Activated naive CD8-positive, alpha-beta T cell treated with anti-CD3 and anti-CD28 coated beads for 36 hours (primary cell): ENCODE measurements at places on chromosomes 6 and 20. TPM values are rescaled to one million over a fixed set of nuclear protein-coding genes. Genes with fewer than 3 reads are reported as not detected.

DAAM2 gene
- not detected for total RNA-seq

- peak; percentile 32 for DNase-seq
- peak within 1 kb of the TSS; percentile 79 for H3K4me3 ChIP-seq
- peaks cover 5% of the 10 kb centered on the region for H3K36me3 ChIP-seq
- H3K27ac ChIP-seq, result peak within 1 kb of the TSS; percentile 59
- H3K27me3 ChIP-seq, result peaks cover 3% of the 10 kb centered on the region
Observed at GRCh38 chr20:45407783-45408645, at the start of gene DBNDD2. DBNDD2 (plus strand) TSS chr20:45408289; CDS start chr20:45408468, 179 bp downstream.

SMPDL3A gene
- not detected for total RNA-seq

C4B gene
- 3.0 TPM for total RNA-seq

- peaks cover 55% of the 10 kb centered on the region for H3K4me1 ChIP-seq
- DNase-seq, result peak; percentile 70
- H3K4me3 ChIP-seq, result peak overlapping the region; percentile 69
Observed at GRCh38 chr20:47487175-47487917, 14.3 kb upstream of the NCOA3 start.

- no peak for DNase-seq
- no peak overlapping the region for H3K4me3 ChIP-seq
- H3K36me3 ChIP-seq, result no peaks in the 10 kb centered on the region
- H3K4me1 ChIP-seq, result no peaks in the 10 kb centered on the region
- H3K27me3 ChIP-seq, result peaks cover 7% of the 10 kb centered on the region
Observed at GRCh38 chr6:57013521-57013926, 33.0 kb upstream of the KIAA1586 start.

DNA sequence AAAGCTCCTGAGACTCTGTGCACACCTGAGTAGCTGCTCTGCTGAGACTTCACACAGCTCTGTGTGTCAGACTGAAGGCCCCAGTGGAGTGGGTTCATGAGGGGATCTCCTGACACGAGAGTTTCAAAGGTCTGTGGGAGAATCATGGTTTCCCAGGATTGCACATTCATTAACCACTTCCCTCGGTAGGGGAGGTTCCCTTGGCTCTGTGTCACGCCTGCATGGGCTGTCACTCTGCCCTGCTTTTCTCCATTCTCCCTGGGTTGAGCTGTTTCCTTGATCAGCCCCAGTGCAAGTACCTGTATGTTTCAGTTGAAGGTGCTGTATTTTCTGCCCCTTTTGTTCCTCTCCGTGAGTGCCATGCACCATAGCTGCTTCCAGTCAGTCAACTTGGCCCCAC is 236.9 kb downstream of the EPM2A start:
- DNase-seq, result no peak
- no peak overlapping the region for H3K27ac ChIP-seq
- no peak overlapping the region for H3K4me3 ChIP-seq

SUMO4 gene
- 2.6 TPM for total RNA-seq

GRCh38 chr20:48096957-48097890 is 311.9 kb upstream of the SULF2 start:
- no peak overlapping the region for H3K4me3 ChIP-seq
- H3K27ac ChIP-seq, result no peak overlapping the region
- DNase-seq, result no peak
- peaks cover 8% of the 10 kb centered on the region for H3K27me3 ChIP-seq

- H3K4me3 ChIP-seq, result no peak overlapping the region
- H3K27ac ChIP-seq, result no peak overlapping the region
- no peaks in the 10 kb centered on the region for H3K27me3 ChIP-seq
- DNase-seq, result no peak
Observed at GRCh38 chr6:53931086-53931485, 136.3 kb downstream of the LRRC1 start.

TFAP2D gene
- not detected for total RNA-seq

CHRNA4 gene
- total RNA-seq, result not detected

HLA-F gene
- 178 TPM for total RNA-seq

KCNQ2 gene
- 0.19 TPM for total RNA-seq

DNA sequence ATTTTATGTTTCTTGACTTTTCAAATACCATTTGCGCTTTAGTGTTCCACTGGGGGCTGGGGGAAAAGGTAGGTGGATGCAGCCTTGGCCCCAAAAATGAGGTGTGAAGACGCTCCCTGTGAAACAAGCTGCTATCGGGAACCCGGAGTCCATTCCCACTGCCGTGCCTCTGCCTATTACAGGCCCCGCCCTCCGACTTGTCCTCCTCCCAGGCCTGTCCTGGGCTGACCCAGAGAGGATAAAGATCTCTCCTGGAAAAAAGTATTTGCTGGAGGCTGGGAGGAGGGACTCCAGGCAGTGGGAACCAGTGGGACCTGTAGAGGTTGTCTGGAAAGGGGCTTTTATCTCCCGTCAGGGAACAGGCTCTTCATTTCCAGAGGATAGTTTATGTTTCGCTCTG is 215.0 kb downstream of the SLC24A3 start:
- no peaks in the 10 kb centered on the region for H3K36me3 ChIP-seq
- H3K4me1 ChIP-seq, result no peaks in the 10 kb centered on the region
- no peak overlapping the region for H3K4me3 ChIP-seq
- no peak for DNase-seq

PRDM1 gene
- 13.1 TPM for total RNA-seq

- DNase-seq, result no peak
- no peak overlapping the region for H3K4me3 ChIP-seq
- no peaks in the 10 kb centered on the region for H3K36me3 ChIP-seq
- no peak overlapping the region for H3K27ac ChIP-seq
- no peaks in the 10 kb centered on the region for H3K27me3 ChIP-seq
Observed at GRCh38 chr20:50968289-50968688, 9.7 kb downstream of the MOCS3 start.

RARS2 gene
- 21.8 TPM for total RNA-seq

GRCh38 chr6:84651583-84651982 is 112.8 kb downstream of the TBX18 start:
- H3K4me3 ChIP-seq, result no peak overlapping the region
- DNase-seq, result no peak
- no peak overlapping the region for H3K27ac ChIP-seq
- H3K27me3 ChIP-seq, result no peaks in the 10 kb centered on the region
- no peaks in the 10 kb centered on the region for H3K36me3 ChIP-seq

GRCh38 chr6:20340068-20340848 is 61.4 kb upstream of the E2F3 start:
- no peak overlapping the region for H3K27ac ChIP-seq
- DNase-seq, result no peak

- DNase-seq, result no peak
- H3K4me1 ChIP-seq, result no peaks in the 10 kb centered on the region
- no peak overlapping the region for H3K27ac ChIP-seq
- H3K4me3 ChIP-seq, result no peak overlapping the region
- no peaks in the 10 kb centered on the region for H3K36me3 ChIP-seq
- peaks cover 32% of the 10 kb centered on the region for H3K27me3 ChIP-seq
Observed at GRCh38 chr20:44123874-44124535, 63.0 kb downstream of the JPH2 start.

DNA sequence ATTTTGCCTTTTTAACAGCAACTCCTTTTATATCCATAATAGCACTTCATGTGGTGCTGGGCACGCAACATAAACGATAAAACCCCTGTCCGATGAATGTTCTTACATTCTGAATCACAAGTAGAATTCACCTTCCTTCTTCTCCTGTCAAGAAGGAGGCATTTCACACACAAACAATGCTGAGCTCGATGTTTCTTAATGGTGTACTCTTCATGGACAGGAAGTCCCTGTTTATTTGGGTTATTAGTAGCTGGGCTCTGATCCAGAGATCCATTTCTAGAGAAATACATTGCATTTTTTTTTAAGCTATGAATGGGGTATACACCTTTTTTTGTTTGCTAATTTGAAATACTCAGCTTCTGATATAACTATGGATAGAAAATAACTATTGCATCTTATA is 82.4 kb downstream of the PPP1R3G start:
- peaks cover 4% of the 10 kb centered on the region for H3K36me3 ChIP-seq
- no peaks in the 10 kb centered on the region for H3K27me3 ChIP-seq
- no peak overlapping the region for H3K27ac ChIP-seq
- no peak for DNase-seq
- H3K4me1 ChIP-seq, result peaks cover 8% of the 10 kb centered on the region

- no peak overlapping the region for H3K4me3 ChIP-seq
- no peaks in the 10 kb centered on the region for H3K27me3 ChIP-seq
- peaks cover 13% of the 10 kb centered on the region for H3K36me3 ChIP-seq
- peak; percentile 41 for DNase-seq
Observed at GRCh38 chr20:16434062-16434664, 139.1 kb downstream of the KIF16B start.

GRCh38 chr20:63313349-63314014 is 20.5 kb downstream of the COL20A1 start:
- H3K27ac ChIP-seq, result no peak overlapping the region
- H3K27me3 ChIP-seq, result peaks cover 4% of the 10 kb centered on the region
- no peak overlapping the region for H3K4me3 ChIP-seq
- H3K36me3 ChIP-seq, result no peaks in the 10 kb centered on the region
- H3K4me1 ChIP-seq, result no peaks in the 10 kb centered on the region
- no peak for DNase-seq

DNA sequence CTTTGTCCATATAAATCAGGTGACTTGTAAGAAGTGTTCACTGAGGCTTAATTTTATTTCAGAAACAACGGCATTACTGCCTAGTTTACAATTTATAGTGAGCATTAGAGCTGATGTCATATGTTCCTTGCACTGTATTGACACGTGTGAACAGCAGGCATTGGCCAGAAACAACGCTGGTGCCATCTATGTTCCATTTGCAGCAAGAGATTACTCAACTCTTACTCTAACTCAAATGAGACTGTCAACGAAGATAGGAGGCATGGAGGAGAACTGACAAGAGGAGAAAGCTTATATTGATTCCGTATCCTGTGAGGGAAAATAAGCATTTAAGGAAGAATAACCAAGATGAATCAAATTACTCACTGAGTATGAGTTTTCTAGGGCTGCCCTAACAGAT is 48.4 kb downstream of the MTFR2 start:
- peaks cover 4% of the 10 kb centered on the region for H3K27me3 ChIP-seq
- no peaks in the 10 kb centered on the region for H3K36me3 ChIP-seq
- no peak overlapping the region for H3K27ac ChIP-seq
- no peak overlapping the region for H3K4me3 ChIP-seq
- H3K4me1 ChIP-seq, result no peaks in the 10 kb centered on the region

DNA sequence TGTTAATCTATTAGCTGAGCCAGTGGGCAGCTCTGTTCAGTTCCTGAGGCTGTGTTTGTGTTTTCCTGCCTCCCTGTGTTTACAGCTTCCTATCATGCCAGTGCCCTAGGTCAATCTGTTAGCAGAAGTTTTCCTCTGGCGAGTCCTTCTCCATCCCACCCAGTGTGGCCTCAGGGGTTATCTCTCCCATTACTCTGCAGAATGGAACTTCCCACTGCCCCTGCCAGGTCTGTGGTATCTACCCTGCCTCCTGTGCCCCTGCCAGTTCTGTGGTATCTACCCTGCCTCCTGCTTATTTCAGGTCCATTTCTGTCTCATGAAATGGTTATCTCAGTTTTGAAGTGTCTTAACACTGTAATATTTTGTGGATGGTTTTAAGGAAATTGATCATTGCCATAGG is 63.1 kb downstream of the SLX4IP start:
- H3K36me3 ChIP-seq, result peaks cover 4% of the 10 kb centered on the region
- H3K27me3 ChIP-seq, result no peaks in the 10 kb centered on the region
- no peak overlapping the region for H3K4me3 ChIP-seq
- no peak overlapping the region for H3K27ac ChIP-seq
- no peak for DNase-seq

GRCh38 chr6:53975941-53976615 is 135.2 kb upstream of the MLIP start:
- H3K27me3 ChIP-seq, result peaks cover 11% of the 10 kb centered on the region
- no peak for DNase-seq
- no peak overlapping the region for H3K4me3 ChIP-seq
- H3K36me3 ChIP-seq, result no peaks in the 10 kb centered on the region

PTCHD4 gene
- total RNA-seq, result not detected

- H3K36me3 ChIP-seq, result no peaks in the 10 kb centered on the region
- H3K4me1 ChIP-seq, result no peaks in the 10 kb centered on the region
- no peak overlapping the region for H3K27ac ChIP-seq
- DNase-seq, result no peak
- H3K4me3 ChIP-seq, result no peak overlapping the region
Observed at GRCh38 chr6:35810971-35811698, 6.0 kb downstream of the LHFPL5 start.

RFX6 gene
- not detected for total RNA-seq

DNA sequence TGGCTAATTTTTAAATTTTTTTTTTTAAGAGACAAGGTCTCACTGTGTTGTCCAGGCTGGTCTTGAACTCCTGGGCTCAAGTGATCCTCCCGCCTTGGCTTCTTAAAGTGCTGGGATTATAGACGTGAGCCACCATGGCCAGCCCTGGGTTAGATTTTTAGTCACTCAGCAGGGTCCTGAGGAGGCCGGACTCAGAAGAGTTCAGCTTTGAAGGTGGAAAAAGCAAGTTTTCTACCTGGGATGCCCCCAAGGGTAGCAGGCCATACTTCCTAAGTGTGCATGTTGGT is 44.2 kb downstream of the FGD2 start:
- peak overlapping the region; percentile 80 for H3K4me3 ChIP-seq
- H3K4me1 ChIP-seq, result peaks cover 59% of the 10 kb centered on the region
- H3K27me3 ChIP-seq, result no peaks in the 10 kb centered on the region
- H3K27ac ChIP-seq, result peak overlapping the region; percentile 98
- peaks cover 3% of the 10 kb centered on the region for H3K36me3 ChIP-seq
- no peak for DNase-seq

SLC22A2 gene
- not detected for total RNA-seq

GRCh38 chr20:25676164-25676809 is 20.4 kb downstream of the ZNF337 start:
- no peak overlapping the region for H3K4me3 ChIP-seq
- no peaks in the 10 kb centered on the region for H3K27me3 ChIP-seq
- H3K27ac ChIP-seq, result no peak overlapping the region
- DNase-seq, result no peak
- peaks cover 78% of the 10 kb centered on the region for H3K36me3 ChIP-seq

ZNF334 gene
- total RNA-seq, result 5.1 TPM

CD2AP gene
- total RNA-seq, result 35.0 TPM

GRCh38 chr20:17177341-17177740 is 49.5 kb upstream of the PCSK2 start:
- H3K36me3 ChIP-seq, result no peaks in the 10 kb centered on the region
- no peak overlapping the region for H3K27ac ChIP-seq
- H3K4me3 ChIP-seq, result no peak overlapping the region
- no peaks in the 10 kb centered on the region for H3K4me1 ChIP-seq

C20orf202 gene
- total RNA-seq, result not detected

DNA sequence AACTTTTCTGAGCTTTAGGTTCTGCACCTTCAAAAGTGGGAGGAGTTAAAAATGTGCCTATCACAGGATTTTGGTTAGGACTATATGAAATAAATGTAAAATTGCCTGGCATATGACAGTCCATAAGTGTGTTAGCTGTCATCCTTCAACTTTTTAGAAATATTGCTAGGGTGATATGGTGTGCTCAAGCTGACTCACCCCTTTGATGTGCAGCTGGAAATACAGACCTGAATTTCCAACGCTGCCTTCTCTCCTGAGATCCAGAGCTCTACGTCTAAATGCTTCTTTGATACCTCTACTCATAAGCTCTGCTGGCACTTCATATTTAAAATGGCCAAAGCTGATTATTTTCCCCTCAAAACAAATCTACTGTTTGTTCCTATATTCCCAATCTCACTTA is 2.7 kb downstream of the SLC35B3 start:
- peaks cover 31% of the 10 kb centered on the region for H3K36me3 ChIP-seq
- peaks cover 35% of the 10 kb centered on the region for H3K4me1 ChIP-seq
- no peak for DNase-seq
- H3K27ac ChIP-seq, result no peak overlapping the region
- H3K4me3 ChIP-seq, result peak overlapping the region; percentile 5

GRCh38 chr6:158009114-158009891 is 27.6 kb downstream of the SYNJ2 start:
- H3K4me1 ChIP-seq, result peaks cover 57% of the 10 kb centered on the region
- peak overlapping the region; percentile 63 for H3K4me3 ChIP-seq
- peak overlapping the region; percentile 64 for H3K27ac ChIP-seq

IFNGR1 gene
- 22.1 TPM for total RNA-seq

GRCh38 chr6:108168501-108169463 is 3.0 kb downstream of the NR2E1 start:
- H3K36me3 ChIP-seq, result no peaks in the 10 kb centered on the region
- H3K4me1 ChIP-seq, result peaks cover 37% of the 10 kb centered on the region
- H3K27me3 ChIP-seq, result peaks cover 100% of the 10 kb centered on the region
- no peak overlapping the region for H3K27ac ChIP-seq
- H3K4me3 ChIP-seq, result peak overlapping the region; percentile 59
